H7 (cell line): ENCODE measurements at places on chromosomes 11 and 22.

DNA sequence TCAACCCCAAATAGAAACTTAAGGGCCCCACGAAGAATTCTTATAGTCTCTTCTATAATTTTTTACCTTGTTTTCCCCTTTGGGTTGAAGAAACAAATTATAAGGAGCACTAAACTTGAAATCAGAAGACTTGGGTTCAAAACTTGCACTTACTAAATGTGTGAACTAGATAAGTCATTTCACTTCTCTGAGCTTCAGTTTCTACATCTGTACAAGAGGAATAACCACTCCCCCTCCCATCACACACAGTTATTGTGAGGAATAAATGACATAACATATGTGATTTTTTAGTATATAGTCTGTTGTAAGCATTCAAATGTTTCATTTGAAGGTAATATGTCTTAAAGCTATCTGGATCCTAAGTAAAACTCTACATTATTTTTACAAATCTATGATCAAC, 78.8 kb downstream of the LIF start:
- DNase-seq = no peak

DNA sequence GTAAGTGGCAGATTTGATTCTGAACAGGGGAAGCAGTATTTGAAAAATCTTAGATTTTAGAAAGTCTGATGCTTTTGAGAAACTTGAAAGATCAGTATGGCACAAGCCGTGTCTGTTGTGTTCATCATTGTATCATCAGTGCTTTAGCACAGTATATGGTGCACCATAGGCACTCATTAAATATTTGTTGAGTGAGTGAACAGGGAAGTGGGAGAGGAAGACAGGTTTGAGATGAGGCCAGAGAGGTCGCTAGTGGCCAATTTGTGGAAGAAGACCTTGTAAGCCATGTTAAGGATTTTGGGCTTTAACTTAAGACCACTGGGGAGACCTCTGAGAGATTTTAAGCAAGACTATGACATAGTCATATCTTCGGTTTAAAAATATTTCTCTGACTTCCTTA, 12.9 kb downstream of the CHEK1 start:
- DNase-seq = no peak

DNA sequence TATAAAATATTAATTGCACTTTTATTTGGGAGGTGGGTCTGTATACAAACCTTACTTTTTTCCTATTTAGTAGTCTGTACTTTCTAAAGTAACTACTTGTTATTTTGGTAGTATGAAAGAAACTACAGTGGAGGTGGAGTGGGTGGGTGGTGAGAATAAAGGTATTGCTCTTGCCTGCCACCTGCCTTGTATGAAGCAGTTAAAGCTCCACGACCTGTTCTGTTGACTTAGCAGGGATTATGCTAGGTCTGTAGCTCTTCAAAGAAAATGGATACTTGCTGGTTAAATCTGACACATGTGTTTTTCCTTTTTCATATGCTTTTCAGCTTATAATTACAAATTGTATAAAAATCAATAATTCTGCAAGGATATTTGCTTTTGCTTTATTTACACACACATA, 111.9 kb downstream of the EHF start:
- no peak for DNase-seq

DNA sequence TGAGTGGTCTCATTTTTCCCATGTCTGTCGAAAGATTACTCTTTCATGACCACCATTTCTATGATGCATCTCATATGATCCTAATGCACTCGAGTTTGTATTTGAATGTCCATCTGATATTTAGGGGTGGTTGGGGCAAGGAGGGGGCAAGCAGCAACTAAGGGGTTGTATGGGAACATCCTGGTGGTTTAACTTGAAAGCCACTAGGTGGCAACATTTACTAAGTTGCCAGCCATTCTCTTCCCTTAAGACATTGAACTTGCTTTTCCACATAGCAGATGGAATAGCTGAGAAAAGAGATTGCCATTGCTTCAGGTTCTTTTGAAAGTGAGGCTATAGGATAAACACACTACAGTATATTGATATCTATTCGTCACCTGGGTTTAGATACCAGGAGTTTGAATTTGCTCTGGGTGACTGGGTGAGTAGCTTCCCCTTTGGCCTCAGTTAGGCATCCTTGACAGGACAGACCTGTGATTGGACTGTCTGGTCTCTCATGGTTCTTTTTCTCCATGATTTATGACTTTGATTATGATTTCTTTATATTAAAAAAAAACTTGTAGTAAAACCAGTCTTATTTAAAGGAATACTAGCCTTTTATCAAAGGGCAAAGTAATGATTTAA, 32.4 kb downstream of the NF2 start:
- peak; percentile 50 for DNase-seq

DNA sequence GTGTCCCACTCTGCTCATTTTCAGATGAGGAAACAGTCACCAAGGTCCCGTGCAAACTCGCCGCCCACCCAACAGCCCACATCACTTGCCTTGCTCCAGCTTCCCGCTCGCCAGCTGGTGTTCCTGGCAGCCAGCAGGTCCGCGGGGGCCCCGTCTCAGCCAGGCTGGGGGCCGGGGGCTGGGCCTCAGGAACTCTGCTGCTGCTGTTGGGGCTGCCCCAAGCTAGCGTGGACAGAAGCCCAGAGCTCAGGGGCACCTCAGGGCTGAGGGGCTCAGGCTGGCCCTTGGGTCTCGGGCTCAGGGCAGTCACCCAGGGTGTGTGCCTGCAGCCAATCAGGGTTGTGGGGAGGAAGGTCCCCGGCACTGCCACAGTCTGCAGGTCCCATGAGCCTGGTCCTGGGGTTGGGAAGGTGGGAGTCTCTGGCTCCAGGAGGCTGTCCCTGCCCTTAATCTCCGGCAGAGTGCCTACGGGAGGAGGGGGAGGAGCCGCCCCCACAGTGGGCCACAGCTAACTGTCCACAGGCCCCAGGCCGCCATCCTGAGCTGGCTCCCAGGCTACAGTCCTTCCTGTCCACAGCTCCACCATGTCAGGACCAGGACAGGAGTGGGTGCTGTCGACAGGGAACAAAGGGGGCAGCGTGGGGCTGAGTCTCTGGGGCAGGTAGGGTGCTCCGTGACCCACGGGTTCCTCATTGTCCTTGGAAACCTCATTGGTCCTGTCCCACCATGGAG, 65.2 kb downstream of the ARFGAP3 start:
- DNase-seq = no peak

DNA sequence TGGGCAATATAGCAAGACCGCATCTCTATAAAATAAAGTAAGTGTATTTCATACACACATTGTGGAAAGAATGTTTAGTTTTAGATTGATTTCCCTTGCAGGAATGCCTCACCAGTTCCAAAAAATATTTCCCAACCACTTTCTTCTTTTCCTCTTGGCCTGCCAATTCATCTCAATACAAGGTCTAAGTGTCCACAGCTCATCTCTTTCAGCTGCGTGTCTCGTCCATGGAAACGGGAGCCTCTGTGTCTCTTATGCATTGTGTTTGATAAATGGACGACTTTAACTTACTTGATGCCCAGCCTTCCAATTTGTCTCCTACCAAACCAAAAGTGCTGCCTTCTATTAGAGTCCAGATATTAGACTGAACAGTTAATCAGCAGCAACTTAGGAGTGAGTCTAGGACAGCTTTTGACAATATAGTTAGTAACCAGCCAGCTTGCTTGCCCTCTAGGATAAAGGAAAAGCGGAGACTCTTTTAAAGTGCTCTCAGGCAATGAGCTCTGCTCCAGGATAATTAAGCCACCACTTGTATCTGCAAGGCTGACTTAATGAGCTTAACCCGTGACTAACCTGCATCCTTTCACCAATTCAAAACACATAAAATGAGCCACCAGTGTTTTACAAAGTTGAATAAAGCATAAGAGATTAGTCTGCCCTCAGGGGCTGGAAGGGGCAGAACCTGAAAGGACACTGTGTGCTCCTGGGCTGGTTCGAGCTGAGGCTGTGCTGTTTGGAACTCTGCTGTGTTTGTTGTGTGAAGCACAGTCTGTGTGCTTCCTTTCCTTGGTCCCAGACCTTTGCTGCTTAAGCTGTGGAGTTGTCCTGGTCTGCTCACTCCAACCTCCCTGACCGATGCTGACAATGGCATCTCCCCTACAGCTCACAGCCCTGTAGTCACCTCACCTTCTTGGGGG, 27.5 kb downstream of the FBXO7 start:
- DNase-seq = no peak

DNA sequence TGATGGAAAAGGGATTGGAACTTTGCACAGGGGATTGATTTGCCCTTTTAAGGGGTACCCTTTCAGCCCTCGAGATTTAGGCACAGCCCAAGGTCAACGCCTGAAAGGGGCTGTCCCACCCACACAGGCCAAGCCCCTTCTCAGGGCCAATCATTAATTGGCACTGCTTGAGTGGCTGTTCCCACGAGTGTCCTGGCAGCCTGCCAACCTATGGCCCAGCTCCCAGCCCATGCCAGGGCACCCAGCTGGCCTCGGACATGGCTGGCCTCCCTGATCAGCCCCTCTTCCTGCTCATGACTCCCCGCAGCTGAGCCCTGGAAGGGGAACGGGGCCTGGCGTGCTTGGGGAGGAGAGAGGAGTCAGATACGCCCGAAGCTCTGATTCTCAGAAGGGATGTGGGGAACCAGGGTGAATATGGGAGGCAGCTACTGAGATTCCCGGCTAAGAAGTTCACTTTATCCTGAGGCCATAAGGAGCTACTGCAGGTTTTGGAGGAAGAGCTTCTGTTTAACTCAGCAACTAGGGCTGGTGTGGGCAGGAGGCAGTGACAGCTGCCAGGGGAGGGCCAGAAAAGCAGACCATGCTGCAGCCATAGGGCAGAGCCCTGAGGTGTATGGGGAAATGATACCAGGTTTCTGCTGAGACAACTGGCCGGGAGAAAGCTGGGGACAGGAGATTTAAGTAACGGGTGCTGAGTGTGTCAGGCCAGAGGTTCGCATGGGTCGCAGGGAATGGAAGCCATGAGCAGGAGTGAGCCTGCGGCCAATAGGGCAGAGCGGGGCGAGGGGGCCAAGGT, 30.0 kb downstream of the WNT7B start:
- no peak for DNase-seq

GRCh38 chr22:46749682-46750529, 11.9 kb upstream of the CERK start:
- no peak for DNase-seq

DNA sequence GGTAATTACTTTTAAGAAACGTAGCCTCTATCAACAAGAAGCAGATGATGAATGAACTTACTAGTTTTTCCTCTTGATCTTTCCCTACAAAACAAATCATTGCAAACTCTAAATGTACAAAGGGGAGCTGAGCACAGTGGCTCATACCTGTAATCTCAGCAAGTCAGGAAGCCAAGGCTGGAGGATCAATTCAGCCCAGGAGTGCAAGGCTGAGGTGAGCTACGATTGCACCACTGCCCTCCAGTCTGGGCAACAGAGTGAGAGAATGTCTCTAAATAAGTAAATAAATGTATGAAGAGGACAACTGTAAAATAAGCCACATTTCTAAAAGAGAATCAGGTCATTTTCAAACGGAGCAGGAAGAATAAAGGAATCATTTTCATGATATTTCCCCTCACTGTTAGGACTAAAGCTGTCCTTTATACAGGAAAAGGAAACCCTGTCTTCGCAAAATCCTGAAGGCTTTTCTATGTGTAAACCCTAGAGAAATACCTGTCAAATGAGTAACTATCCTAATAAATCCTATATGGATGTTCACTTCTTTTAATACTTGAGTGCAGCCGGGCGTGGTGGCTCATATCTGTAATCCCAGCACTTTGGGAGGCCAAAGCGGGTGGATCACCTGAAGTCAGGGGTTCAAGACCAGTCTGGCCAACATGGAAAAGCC, 41.2 kb downstream of the RRAS2 start:
- DNase-seq = no peak

DNA sequence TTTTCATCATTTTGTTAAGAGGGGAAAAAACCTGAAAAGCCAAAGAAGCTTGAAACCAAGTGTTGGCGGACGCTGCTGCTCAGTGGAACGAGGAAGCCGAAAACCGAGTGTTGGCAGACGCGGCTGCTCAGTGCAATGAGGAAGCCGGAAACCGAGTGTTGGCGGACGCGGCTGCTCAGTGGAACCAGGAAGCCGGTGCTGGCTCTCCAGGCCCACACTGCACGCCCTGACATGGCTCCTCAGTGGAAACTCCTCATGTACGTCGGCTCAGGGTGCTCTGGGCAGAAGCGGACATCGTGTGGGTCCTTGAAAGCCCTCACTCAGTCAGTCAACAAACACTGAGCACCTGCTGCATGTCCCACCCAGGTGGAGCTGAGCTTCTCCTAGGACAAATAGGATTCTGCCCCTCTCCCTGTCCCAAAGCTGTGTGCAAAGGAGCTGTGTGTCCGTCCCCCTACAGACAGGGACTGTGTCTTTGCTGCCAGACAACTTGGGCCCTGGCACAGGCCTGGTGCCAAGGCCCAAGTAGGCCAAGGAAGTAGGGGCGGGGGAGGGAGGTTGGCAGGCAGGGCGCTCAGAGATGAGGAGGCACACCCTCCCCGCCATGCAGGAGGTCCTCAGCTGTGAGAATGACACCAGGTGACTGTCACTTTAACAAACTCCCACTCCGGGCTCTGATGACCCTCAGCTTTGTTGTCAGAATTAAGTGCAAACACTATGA, 37.3 kb downstream of the PHF21B start:
- DNase-seq = no peak

GRCh38 chr22:48538291-48538820, 1289.3 kb downstream of the BRD1 start:
- DNase-seq = no peak

DNA sequence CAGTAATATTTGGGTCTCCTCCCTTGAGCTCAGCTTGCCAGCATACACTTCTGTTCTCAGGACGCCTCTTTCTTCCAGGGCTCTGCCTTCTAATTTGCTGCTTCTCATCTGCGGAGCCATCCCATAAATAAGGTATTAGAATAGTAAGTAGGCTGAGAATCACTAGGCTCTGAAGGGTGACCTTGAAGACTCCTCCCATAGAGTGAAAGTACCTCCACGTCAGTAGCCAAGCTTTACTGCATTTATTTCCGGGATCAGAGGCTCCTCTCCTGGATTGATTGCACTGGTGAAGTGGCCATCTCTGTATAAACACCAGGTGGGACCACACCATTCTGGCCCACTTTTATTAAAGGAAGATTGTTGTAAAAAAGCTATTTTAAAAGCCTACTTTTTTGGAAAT, 315.5 kb downstream of the FAT3 start:
- no peak for DNase-seq

DNA sequence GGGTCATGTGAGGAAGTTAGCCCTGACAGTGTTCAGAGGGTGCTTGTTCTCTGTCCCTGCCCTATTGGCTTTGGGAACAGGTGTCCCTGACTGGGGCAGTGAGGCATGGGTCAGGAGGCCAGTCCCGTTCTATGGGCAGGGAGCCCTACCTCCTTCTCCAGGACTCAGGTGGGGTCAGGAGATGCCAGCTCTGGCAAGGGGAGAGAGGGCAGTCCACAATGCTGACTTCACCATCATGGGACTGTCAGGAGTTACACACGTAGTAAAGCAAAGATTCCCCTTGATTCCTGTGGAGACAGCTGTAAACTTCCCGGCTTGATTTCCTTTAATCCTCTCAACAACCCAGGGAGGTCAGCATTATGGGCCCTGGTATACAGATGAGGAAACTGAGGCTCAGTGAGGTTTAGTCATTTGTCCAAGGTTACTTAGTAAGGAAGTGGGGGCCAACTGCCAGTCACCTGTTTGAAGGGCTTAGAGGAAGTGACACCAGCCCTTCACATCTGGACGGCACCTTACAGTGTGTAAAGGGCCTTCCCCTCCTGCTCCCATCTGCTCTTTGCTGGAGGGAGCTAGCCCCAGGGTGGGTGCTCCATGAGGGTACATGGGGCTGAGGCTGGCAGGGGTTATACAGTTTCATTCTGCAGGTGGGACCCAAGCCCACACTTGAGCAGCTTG, 11.9 kb downstream of the MICALL1 start:
- DNase-seq = no peak

GRCh38 chr11:31820438-31820818, 9.3 kb upstream of the PAX6 start:
- DNase-seq = peak; percentile 80
